ENCODE measurements at places on chromosomes 2 and 18.

- DNase-seq, result peak; percentile 32
Measured at GRCh38 chr2:33681364-33681757, 82.3 kb upstream of the FAM98A start.

- DNase-seq, result no peak
Measured at GRCh38 chr2:172555272-172555521, 693 bp upstream of the PDK1 start.

GRCh38 chr2:177296040-177296439 lies 31.5 kb upstream of the NFE2L2 start:
- peak; percentile 31 for DNase-seq

GRCh38 chr2:88896971-88897370 lies 205.5 kb downstream of the RPIA start:
- no peak for DNase-seq

GRCh38 chr2:83686863-83687262 lies 772.2 kb downstream of the SUCLG1 start:
- DNase-seq, result peak; percentile 29

Measured in fibroblast of gingiva (primary cell).